Choroid plexus epithelial cell (primary cell): ENCODE measurements at places on chromosomes 1 and 21.

DNA sequence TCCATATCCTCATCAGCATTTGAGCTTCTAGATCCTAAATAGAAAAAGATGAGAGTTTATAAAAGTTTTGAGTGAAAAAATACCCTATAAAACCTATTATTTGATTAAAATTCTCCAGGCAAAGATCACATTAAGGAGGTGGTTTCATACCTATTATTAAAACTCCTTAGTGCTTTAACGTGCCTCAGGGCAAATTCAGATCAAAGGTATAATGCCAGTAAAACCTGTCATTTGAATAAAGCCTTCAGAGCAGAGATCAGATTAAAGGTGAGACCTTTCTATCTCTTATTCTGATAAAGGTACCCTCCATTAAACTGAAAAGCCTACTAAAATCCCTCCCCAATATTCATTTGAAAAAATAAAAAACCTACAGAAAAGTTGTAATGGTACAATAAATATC is 34.3 kb upstream of the TRIM33 start:
- no peak for DNase-seq

GRCh38 chr1:107132780-107133179 is 8.1 kb upstream of the NTNG1 start:
- DNase-seq: no peak

GRCh38 chr1:109371341-109371739 is 26.4 kb downstream of the SORT1 start:
- peak; percentile 75 for DNase-seq

DNA sequence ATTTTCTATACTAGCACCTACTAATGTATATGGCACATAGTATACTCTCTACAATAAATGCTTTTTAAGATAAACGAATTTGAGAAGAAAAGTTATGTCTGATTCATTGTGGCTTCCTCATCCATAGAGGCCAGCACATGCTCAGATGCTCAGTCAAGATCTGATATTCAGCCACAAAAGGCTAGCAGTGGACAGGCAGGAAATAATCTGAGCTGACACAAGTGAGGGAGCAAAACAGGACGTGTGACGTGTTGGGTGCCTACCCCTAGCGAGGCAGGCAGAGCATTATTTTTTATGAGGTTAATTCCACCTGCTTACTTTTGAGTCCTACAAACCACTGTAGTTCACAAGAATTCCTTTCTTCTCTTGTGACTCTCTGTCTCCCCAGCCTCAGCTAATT is 550.9 kb downstream of the SMYD3 start:
- no peak for DNase-seq

DNA sequence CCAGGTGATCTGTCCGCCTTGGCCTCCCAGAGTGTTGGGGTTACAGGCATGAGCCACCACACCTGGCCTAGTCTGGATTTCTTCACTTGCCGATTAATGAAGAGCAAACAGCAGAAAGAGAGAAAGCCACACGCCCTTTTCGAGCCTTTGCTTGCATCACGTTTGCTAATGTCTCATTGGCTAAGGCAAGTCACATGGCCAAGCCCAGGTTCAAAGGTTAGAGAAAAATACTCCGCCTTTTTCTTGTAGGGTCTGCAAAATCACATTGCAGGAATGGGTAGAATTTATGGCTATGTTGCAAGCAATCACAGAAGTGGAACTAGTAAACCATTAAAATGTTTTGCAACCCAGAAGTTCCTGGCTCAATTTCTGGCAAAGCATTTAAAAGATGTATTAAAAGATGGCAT is 26.8 kb upstream of the BACH1 start:
- no peak for DNase-seq

GRCh38 chr1:43743206-43743605 is 35.9 kb downstream of the ST3GAL3 start:
- no peak for DNase-seq

DNA sequence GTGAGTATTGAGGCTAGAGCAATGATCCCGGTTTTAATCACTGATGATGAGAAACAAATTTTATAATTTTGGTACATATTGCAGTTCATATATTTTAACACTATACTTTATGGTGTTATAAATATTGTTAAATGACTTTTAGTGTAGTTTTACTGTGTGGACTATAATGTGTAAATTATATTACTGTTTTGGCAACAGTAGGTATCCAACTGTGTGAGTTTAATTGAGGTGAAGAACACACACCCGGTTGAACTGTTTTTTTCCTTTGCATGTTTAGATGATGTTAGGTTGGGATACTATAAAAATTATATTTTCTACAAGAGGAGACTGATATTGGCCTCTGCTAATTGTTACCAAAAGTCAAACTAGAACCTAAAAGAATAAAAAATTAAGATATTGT is 166.5 kb downstream of the SDCCAG8 start:
- DNase-seq: no peak

GRCh38 chr1:67682659-67683197 is 2.3 kb upstream of the GADD45A start:
- DNase-seq: peak; percentile 91

DNA sequence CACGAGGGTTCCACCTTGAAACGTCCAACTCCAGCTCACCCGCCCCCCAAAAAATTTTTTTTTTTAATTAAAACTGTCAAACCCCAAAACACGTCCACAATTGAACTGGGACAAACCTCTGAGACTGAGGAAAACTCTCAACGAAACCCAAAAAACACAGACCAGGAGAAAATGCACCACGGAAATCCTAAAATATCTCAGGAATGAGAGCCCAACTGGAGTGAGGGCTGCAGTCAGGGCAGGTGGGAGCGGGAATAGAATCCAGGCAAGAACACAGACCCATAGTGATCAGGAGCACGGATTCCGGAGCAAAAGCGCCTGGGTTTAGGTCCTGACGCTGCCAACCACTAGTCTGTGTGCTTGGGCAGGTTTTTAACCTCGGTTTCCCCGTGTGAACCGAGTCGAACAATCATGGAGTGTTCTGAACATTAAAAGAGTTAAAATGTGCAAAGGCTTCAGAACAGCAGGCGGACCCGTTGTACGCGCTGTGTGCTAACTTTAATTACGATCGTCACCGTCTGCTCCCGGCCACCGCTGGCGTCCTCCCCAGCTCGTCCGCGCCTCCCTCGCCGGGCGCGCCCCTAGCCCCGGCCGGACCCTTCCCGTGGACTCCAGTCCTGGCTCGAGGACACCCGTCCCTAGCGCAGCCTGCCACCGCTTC is 624 bp downstream of the ARHGAP29 start:
- DNase-seq: peak; percentile 66

DNA sequence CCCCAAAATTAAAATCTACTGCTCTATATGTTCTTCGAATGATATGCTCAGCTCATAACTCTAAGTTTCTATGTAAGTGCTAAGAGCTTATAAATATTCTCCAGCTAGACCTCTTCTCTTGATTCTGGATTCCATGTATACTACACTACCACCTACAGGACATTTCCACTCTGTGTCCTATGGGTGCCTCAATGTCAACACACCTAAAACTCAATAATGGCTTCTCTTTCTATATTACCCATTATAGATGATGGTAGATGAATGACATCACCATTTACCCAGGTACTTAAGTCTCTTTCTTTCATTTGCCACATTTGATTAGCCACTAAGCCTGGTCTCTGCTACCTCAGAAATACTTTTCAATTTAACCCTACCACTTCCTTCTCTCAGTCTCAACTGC is 41.3 kb downstream of the TBX19 start:
- DNase-seq: peak; percentile 77

DNA sequence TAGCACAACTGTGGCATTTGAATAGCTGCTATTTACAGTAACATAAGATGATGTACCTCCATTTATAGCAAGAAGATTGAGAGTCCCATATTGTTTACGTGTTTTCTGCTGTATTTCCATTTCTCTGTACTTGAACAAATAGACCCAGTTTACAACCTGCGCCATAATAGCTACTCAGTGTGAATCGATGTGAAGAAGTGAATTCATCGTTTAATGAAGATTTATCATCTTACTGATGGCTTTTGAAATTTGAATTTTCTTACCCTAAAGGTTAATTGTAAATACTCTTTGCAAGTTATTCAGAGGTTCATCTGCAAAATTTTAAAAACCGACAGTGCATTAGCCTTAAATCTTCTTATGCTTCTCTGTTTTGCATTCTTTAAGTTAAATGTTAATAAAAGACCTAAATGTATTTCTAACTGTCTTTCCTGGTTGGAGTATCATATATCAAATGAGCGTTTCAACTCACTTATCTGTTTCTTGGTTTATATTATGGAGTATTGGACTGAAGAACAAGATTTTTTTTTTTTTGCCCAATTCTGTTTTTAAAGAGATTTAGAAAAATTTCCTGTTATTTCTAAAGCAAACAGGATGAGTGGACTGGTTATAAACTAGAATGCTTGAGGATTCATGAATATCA is 2.2 kb downstream of the MACO1 start:
- DNase-seq: no peak

- no peak for DNase-seq
Measured at GRCh38 chr1:24957016-24957807, 27.1 kb upstream of the RUNX3 start.

GRCh38 chr1:114290776-114291175 is 137.1 kb upstream of the SYT6 start:
- DNase-seq: no peak
